Posterior cingulate gyrus (tissue), 11 donors: ENCODE measurements at places on chromosomes 1 and 21.

DNA sequence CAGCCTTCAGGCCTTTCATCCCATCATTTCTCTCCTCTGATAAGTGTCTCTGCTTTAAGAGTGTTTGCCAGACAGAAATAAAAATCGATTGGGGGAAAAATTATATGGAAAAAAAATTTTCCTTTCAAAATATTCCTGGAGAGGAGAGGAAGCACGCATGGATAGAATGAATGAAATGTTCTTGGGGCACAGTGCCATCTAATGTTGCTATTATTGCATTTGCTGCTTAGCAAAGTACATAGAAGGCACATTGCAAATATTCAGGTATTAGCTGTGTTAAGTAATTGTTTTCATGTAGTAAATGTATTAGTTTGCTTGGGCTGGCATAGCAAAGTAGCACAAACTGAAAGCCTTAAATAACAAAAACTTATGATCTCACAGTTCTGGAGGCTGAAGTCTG, 18.1 kb downstream of the B3GALT5 start:
- DNase-seq, result no peak

GRCh38 chr1:99370476-99370875, 106.2 kb downstream of the PLPPR4 start:
- DNase-seq, result no peak

DNA sequence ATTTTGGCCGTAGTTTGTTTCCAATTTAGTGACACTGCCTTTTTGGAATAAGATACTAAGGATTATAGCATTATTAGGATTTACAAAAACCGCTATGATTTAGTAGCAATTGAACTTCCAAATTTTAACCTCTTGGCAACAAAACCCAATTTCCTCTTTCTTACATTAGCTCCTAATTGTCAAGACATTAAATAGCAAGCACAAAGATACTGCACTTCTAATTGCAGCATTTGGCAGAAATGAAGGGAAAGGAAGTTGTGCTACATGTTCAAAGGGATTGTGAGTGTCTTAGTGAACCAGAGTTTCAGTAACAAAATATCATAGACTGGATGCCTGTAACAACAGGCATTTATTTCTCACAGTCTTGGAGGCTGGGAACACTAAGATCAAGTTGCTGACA, 99.9 kb downstream of the NUF2 start:
- no peak for DNase-seq

DNA sequence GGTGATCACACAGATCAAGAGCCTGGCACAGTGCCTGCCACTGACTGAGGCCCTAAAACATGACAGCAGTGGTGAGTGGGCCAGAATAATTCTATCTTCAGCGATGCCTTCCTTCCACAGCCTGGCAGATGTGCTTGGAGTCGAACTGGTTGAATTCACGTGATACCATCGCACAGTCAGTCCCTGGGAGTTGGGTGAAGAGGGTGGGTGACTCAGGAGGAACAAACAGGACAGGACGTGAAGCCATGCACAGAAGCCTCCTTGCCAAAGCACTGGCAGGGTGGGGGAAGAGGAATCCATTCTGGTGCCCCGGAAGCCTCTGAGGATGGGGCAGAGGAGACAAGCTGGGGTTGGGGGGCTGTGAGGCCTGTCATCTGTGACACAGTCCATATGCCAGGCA, 80.3 kb upstream of the WNT4 start:
- no peak for DNase-seq

GRCh38 chr1:72690871-72691270, 408.5 kb upstream of the NEGR1 start:
- no peak for DNase-seq

DNA sequence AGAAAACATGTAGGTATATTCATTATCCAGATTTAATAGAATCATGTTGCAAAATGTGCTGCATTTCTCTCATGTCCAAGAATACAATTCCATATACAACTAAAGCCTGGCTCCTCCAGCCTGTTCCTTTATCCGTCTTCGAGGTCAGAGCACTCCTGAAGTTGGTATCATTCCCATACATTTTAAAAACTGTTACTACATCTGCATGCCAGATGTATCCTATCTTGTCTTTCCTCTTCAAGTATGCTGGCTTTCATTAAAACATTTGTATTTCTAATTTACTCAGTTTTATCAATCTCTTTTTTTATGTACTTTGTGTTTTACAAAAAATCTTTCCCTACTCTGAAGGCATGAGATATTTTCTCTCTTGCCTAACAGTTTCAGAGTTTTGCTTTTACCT, 536.6 kb upstream of the USP24 start:
- DNase-seq, result no peak

- DNase-seq, result peak; percentile 53
Observed at GRCh38 chr1:9289090-9289534, 3.6 kb upstream of the SPSB1 start.

DNA sequence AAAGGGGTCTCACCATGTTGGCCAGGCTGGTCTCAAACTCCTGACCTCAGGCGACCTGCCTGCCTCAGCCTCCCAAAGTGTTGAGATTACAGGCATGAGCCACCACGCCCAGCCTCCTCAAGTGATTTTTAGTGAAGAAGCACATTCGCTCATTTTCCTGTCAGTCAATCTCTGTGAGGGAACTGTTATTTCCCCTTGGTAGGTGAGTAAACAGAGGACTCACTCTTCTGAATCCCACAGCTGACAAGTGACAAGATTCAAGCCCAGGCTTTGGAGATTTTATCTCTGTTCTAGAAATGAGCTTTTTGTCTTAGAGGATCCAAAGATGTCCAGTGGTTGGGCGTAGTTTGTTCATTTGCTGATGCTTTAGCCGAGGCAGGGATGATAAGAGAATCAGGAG, 43.9 kb upstream of the TACSTD2 start:
- DNase-seq, result no peak

DNA sequence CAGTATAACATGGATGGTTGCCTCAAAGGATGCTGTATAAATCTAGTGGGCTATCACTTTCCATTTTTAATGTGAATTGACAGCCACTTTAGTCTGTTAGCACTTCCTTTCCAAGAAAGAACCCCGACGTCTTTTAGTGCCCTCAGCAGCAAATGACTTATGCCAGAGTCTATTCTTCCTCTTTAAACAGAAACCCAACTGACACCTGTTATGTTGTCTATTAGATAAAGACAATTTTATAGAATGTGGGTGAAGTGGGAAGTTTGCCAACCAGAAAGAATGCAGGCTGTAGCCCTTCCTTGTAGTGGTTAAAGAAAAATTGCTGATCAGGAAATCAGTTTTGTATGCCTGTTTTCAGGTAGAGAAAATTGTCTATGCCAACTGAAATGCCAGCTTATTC, 344.9 kb downstream of the ZNF326 start:
- DNase-seq, result no peak

DNA sequence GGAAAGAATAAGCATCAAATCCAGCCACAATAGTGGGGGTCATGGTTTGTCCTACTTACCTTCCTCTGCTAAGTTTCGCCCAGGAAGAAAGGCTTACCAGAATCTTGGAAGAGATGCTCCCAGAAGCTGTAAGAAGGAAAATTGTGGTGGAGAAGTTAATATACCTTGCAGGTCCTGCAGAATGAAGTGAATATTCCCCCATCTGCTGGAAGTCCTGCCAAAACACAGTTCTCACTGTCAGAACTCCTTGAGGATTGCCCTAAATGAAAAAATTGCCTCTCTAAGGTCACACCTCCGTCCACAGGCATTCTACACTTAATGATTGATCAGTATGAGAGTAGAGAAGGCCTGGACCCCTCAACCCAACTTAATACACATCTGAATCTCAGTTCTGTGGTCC, 78.4 kb upstream of the RGS21 start:
- DNase-seq, result no peak

DNA sequence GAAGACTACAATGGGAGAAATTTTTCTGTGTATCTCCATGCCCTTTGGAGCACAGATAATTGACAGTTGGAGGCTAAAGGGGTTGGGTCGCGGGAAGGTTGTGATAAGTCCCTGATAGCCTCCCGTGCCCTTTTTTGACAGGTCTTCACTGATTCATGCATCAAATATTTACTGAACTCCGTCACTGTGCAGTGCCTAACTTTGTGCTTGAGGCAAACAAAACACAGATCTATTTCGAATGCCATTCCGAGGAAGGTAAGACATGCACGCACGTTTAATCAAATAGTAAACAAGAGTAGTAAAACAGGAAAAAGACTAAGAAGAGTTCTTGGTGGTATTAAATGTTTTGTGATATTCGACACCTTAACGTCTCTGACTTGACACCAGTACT, 494 bp upstream of the PIP5K1A start:
- DNase-seq, result no peak

GRCh38 chr1:27018316-27018715, 5.7 kb upstream of the TENT5B start:
- DNase-seq, result no peak

DNA sequence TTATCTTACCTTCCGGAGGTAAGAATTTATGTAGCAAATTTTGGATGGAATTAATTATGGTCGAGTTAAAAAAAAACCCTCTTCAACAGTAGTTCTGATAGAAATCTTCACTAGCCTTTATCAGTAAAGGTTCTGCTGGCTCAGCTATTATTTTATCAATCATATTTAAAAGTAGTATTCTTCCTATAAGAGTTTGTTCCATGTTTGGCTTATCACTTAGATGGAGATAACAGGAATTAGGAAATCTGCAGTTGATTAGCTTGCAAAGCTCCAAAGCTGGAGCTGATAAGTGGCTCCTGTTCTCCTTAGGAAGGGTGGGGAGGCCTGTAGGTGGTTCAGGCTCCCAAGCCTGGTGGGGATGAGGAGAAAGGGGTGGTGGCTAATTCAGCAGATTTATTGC, 31.5 kb upstream of the DUSP10 start:
- DNase-seq, result no peak

DNA sequence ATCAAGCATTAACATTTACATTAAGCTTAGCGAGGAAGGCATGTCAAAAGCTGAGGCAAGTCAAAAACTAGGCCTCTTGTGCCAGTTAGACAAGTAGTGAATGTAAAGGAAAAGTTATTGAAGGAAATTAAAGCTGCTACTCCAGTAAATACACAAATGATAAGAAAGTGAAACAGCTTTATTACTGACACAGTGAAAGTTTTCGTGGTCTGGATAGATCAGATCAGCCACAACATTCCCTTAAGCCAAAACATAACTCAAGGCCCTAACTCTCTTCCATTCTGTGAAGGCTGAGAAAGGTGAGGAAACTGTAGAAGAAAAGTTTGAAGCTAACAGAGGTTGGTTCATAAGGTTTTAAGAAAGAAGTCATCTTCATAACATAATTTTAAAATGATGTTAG, 131.9 kb downstream of the VAV3 start:
- no peak for DNase-seq

- DNase-seq, result no peak
Observed at GRCh38 chr1:27599605-27600497, 4.1 kb downstream of the AHDC1 start.

DNA sequence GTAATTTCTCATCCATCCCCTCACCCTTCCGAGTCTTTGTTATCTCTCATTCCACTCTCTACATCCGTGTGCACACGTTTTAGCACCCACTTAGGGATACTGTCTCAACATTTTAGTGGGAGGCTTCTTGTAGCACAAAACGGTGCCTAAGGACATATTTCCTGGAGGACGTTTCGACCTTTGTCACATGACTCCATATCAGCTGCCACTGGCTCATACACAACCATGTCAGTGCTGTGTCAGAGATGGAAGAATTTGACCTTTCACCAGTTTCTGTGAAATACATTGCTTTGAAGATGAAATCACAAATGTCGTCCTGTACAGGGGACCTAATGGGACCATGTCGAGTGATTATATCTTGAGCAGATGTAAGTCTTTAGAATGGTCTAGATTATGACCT, 15.6 kb downstream of the B3GALT5 start:
- DNase-seq, result no peak

GRCh38 chr1:171868217-171868803, 27.0 kb downstream of the DNM3 start:
- no peak for DNase-seq

DNA sequence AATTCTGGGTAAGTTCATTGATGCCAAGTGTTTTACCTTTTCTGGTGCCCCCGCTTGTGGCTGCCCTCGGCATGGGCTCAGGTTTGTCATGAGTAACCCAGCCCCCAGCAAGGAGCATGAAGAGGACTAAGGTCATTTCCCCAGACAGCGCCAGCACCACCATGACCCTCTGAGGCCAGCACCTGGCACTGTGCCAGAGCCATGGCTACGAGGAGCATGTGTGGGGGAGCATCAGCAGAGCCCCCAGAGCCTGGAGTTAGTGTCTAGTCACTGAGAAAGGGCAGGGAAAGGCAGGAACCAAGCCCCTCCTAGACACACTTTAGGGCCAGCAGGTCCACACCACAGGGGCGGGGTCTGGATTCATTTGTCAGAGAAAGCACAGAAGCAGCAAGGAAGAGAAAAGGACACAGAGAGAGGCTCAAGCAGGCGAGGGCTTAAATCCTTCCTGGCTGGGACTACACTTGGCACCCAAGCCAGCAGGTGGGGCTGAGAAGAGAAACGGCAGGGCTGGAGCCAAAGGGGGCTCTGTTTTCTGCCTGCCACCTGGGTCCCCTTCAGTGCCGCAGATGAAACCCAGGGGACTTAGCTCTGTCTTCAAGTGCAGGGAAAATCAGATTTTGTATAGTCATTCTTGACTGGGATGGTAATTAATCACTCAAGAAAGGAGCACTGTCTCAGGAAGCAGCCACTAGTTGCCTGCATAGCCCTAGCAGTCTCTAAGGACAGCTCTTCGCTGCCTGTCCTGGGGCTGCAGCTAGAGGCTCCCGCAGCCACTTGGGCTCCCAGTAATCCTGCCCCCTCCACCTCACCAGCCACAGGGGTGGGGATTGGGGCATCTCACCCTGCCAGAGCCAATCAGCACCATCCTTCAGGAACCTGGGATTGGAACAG, 79.6 kb upstream of the ZC3H12A start:
- peak; percentile 74 for DNase-seq

GRCh38 chr1:43247256-43247921, 22.4 kb upstream of the TMEM125 start:
- DNase-seq, result no peak

- peak; percentile 9 for DNase-seq
Observed at GRCh38 chr1:119647228-119647733, 785 bp downstream of the ZNF697 start.

- no peak for DNase-seq
Observed at GRCh38 chr21:44847261-44848056, 26.0 kb downstream of the PTTG1IP start.

DNA sequence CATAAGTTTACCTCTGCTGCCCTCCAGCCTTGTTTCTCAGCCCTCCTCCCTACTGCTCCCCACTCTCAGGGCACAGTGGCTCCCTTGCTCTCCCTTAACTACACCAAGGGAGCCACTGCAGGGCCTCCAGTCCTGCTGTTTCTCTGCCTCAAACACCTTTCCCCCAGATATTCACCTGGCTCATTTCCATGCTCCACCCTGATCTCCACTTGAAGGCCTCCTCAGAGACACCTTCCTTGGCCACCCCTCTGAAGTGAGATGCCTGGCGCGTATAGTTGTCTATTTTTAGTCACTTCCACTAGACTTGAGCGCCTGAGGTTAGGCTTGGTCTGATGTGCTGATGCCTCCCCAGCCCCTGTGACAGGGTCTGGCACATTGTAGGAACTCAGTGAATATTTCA, 34.9 kb downstream of the SEC16B start:
- no peak for DNase-seq

DNA sequence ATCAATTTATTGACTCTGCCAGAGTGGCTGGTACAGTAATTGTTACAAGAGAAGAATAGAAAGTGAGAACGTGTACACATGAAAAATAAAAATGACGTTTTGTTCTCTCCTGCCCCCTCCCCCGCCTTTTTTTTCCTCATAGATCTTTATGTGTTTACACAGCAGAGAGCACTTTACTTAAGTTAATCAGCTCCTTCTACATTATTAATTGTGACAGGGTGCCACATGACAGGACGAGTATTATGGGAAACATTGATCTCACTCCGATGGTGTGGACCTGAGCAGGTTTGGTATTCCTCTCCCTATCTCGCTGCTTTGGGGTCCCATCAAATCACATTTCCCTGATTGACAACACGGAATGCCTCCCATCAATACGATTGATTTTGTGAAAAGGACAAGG, 285.7 kb downstream of the TM2D1 start:
- no peak for DNase-seq
